ENCODE measurements at places on chromosomes 12 and 14. TPM values are rescaled to one million over a fixed set of nuclear protein-coding genes. Genes with fewer than 3 reads are reported as not detected.

GRCh38 chr12:120474616-120474960 lies 5.0 kb upstream of the SRSF9 start:
- DNase-seq = no peak

DNA sequence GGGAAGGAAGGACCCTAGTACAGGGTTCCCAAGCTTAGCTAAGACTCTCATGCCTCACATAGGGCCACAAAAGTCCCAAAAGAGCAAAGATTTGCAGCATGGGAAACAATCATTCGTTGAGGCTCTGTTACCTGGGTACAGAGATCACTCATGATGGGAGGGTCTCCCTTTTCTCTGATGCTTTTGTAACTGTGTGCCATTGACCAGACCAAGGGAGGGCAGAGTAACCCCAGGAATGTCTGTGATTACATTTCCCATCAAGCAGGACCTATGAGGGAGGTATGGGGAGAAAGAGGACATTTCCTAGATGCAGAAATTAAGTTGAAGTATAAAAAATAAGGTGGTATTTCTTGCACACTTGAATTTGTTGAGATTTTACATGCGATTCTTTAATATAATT lies 16.4 kb upstream of the DLGAP5 start:
- no peak for DNase-seq

DNA sequence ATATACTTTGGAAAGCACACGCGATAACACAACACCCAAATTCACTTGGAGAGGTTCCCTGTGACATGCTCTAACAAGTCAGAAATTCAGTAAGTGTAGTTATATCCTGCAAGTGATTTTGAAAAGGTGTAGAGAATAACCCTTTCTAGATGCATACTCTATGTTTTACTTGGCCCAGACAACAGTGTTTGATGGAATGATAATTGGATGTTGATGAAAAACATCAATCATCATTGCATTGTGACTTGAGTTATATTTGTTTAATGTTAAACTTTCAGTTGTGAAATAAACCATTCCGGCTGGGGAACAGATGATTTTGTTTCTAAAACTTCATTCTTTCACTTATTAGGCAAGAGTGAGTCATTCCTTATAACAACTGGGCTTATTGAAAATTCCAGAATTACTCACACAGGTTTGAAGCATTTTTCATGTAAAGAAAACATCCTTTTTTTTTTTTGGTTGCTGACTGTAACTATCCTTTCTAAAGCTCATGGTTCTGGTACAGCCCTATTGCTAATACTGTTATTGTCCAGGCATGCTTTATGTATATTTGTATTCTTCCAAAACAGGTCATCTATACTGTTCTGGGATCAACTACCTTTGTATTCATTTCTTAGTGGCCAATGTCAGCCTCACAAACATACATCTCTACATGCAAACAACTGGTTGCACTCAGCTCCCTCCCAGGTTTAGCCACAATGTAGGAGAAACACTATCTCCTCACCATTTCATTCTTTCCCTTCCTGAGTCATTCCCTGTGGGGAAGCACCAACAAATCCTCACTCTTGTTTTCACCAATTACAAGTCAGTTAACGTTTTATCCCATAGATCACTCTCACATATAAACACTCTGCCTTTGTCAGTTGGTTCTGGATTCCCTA lies 121.2 kb upstream of the LRIG3 start:
- no peak for DNase-seq

- DNase-seq = no peak
Measured at GRCh38 chr14:39173198-39173597, 1.9 kb upstream of the PNN start.

DNA sequence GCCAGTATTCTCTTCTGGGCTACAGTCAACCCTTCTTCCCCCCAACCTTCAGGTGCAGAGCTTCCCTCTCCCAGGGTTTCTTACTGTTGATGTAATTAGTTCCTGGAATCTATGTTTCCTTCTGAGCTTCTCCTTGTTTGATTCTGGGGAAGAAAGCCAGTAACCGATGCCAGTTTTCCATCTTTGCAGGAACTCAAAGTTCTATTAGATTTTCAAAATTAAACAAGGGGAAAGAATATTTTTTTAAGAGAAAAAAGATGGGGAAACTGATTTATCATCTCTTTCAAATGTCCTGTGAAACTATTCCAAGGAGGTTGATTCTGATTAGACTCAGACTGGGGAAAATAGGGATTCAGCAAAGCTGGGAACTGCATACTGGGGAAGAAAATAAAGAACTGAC lies 17.9 kb upstream of the FAM234B start:
- DNase-seq = no peak

DNA sequence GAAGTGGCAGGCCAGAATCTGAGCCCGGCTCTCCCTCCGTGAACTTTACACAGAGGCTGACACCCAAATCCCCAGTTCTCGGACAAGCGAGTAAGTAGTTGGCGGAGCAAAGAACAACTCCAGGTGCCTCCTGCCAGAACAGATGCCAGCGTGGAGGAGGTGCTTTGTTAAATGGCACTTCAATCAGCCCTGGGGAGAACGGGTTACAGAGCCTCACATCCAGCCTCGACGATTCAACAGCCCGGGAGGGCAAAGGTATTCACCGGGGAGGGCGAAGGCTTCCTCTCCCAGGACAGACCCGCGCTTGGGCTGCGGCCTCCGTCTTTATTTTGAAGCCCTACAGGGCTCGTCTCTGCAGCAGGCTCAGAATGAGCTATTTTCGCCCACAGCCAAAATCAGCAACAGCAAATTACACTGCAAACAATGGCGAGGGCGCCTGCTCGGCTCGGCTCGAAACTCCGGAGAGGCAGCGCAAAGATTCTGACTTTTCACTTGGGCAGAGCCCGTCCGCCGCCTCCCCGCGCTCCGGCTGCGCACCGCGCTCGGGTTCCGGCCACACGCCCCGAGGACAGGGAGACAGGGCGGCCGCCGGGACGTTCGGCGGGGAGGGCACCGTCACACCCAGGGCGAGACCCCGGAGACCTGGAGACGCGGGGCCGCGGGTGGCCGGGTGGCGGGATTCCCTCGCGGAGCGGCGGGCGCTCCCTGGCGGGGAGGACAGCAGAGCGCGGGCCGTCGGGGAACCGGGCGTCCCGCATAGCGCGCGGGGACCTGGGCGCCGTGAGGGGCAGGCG lies 811 bp downstream of the TMCC3 start:
- peak; percentile 25 for DNase-seq

- no peak for DNase-seq
Measured at GRCh38 chr12:96121271-96121711, 72.9 kb upstream of the ELK3 start.

DNA sequence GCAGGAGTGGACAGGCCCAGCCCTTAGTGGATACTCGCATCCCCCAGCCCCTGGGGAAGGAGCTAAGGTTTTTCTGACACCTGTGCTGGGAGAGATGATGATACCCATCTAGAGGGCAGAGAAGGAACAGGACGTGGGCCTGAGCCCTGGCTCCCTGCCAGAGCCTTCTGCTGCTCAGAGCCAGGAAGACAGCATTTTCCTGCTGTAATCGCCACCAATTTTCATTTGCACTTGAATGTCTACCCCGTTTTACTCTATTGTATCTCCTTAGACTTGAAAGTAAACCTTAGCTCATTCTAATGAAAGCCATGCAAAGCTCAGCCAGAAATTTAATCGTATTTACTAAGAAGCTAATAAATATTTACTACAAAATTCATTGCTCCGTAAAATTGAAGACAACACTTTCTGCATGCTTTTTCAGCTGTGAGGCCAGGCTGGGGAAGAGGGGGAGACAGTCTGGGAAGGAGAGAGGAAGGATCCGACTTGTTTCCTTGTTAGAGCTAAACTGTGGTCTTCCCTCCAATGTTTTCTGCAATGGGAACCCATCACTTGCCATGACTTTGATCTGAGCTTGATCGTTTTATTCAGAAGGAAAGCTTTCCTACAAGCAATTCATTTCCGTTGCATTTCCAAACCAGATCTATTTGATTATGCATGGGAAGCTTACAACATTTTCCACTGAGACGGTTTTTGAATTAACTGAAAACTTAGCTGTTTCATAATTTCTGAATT lies 17.6 kb upstream of the TRAF3 start:
- no peak for DNase-seq

GRCh38 chr12:1591543-1591942 lies 2.8 kb downstream of the FBXL14 start:
- no peak for DNase-seq

- no peak for DNase-seq
Measured at GRCh38 chr12:44851586-44851985, 24.5 kb downstream of the NELL2 start.

GRCh38 chr12:123799227-123799626 lies 37.1 kb downstream of the DNAH10 start:
- no peak for DNase-seq

DNA sequence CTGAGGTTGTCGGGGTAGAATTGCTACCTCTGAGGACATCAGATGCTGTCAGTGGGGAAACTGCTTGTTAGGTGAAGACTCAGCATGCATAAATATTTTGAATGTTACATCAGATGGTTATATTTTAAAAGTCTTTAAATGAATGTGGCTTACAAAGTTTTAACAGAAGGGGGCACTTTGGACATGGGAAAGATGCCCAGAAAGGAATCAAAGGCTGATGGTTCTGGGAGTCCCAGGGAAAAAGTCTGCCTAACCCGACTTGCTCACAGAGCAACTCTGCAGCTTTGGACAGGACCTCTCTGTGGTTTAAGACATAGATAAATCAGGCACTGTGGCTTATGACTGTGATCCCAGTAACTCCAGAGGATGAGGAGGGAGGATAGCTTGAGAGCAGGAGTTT lies 474.9 kb downstream of the ATP23 start:
- no peak for DNase-seq

DNA sequence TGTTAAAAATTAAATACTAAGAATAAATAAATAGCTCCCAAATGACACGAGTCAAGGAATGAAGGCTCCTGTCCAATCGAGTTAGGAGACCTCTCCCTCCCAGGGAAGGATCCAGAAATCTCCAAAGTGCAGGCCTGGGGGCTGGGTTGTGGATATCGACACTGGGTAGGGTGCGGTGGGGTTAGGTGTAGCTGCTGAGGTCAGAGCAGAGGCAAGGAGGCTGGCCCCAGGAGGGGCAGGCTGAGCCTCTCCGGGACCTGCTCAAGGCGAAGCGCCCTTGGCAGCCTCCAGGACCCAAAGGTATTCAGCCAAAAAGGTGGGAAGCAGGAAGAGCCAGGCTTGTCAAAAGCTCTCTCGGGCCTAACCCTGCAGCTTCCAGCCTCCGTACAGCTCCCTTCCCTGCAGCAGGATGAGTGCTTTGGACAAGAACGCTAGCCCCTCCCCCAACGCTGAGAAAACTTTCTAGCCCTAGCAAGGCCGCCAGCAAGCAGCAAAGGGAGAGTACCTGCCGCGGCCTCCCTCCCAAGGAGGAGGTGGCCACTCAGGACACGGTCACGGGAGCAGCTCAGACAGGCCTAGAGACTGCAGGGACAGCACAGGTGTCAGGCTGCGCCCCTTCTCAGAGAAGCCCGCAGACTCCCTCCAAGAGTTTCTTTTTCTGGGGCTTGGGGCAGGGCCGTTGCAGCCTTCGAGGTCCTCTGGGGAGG lies 3.7 kb upstream of the PNMA1 start:
- DNase-seq = no peak

- no peak for DNase-seq
Measured at GRCh38 chr14:50263321-50263720, 31.9 kb upstream of the SOS2 start.

GRCh38 chr12:86838260-86838659 lies 582.1 kb upstream of the MGAT4C start:
- DNase-seq = no peak

DNA sequence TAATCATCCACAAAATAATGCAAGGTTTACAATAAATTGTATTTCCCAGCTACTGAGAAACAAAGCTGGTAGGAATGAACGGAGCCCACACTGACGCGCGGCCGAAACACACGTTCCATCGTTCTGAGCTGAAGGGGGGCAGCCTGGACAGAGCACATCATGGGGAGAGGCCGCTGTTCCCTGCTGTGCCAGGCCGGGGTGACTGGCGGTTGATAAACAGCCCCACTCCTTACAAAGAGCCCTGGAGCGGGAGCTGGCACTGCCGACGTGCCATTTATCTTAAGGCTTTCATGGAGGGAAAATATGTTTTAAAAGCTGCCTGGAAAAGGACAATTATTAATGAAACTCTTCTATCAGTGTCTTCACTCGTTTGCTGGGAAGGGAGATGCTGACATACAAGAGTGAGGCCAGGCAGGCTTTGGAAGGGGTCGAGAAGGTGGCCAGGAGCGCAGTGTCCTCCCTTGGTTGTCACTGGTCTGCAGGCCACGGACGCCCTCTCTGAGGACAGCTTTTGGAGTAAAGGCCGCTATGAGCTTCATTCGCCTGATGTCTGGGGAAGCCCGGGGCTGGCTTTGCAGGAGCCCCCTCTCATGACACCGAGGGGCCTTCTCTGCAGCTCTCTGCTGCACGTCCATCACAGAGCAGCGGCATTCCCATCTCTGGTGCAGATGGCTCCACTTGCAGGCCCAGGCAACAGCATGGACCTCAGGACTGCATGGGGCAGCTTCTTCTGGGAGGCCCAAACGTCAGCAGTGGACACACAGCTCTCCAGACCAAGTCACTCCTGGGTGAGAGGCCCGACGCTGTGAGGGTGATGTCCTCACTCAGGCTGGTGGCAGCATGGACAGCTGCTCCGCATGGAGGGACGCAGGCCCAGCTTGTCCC lies 355.3 kb upstream of the SFSWAP start:
- no peak for DNase-seq

- no peak for DNase-seq
Measured at GRCh38 chr14:24837280-24838046, 203.5 kb upstream of the GZMB start.

DNA sequence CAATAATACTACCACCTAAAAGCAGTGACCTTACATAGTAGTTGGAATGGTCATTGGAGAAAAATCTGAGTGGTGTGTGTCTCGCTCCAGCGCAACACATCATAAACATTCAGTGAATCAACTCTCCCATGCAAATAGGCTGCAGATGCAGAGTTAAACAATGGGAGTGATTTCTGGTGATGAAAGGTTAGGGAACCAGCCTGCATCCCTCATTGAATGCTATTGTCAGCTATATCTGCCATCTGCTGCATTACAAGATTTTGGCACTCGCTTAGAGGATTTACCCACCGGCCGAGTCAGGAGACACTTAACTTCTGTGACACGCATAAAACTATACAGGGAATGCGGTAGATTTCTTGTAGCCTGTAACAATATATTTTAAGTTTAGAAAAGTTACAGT lies 900.9 kb downstream of the FLRT2 start:
- no peak for DNase-seq

GRCh38 chr14:69246331-69246730 lies 13.6 kb upstream of the GALNT16 start:
- no peak for DNase-seq

GRCh38 chr12:56873382-56873781 lies 60.8 kb downstream of the SDR9C7 start:
- DNase-seq = no peak

GRCh38 chr12:123071857-123072256 lies 79.0 kb downstream of the PITPNM2 start:
- no peak for DNase-seq

CD69 gene
- total RNA-seq = 66.8 TPM

TMEM229B gene
- 3.2 TPM for total RNA-seq

ENDOU gene
- total RNA-seq = not detected

PLEKHH1 gene
- total RNA-seq = 0.77 TPM

AKAP3 gene
- 2.8 TPM for total RNA-seq

OR6C1 gene
- total RNA-seq = not detected

PTPRO gene
- 0.27 TPM for total RNA-seq

CYP27B1 gene
- 7.2 TPM for total RNA-seq

AEBP2 gene
- 73.6 TPM for total RNA-seq

EML1 gene
- 1.3 TPM for total RNA-seq

SSPN gene
- total RNA-seq = not detected

PTPRQ gene
- total RNA-seq = not detected

KRT82 gene
- total RNA-seq = not detected

L2HGDH gene
- total RNA-seq = 19.7 TPM

KRT83 gene
- not detected for total RNA-seq

SOS2 gene
- 20.2 TPM for total RNA-seq

KLRG1 gene
- 11.5 TPM for total RNA-seq

ARMH4 gene
- total RNA-seq = not detected
